ENCODE measurements at places on chromosomes 4 and X. TPM values are rescaled to one million over a fixed set of nuclear protein-coding genes. Genes with fewer than 3 reads are reported as not detected.

GRCh38 chrX:45783002-45783401, 582.3 kb upstream of the DIPK2B start:
- H3K4me3 ChIP-seq = no peak overlapping the region
- no peak overlapping the region for H3K27ac ChIP-seq
- no peaks in the 10 kb centered on the region for H3K27me3 ChIP-seq
- H3K36me3 ChIP-seq = peaks cover 4% of the 10 kb centered on the region
- no peak for DNase-seq
- H3K4me1 ChIP-seq = no peaks in the 10 kb centered on the region

GRCh38 chr4:110636680-110637407, 14.0 kb upstream of the PITX2 start:
- DNase-seq = peak; percentile 88
- H3K27me3 ChIP-seq = peaks cover 86% of the 10 kb centered on the region
- H3K27ac ChIP-seq = no peak overlapping the region
- no peaks in the 10 kb centered on the region for H3K36me3 ChIP-seq

DNA sequence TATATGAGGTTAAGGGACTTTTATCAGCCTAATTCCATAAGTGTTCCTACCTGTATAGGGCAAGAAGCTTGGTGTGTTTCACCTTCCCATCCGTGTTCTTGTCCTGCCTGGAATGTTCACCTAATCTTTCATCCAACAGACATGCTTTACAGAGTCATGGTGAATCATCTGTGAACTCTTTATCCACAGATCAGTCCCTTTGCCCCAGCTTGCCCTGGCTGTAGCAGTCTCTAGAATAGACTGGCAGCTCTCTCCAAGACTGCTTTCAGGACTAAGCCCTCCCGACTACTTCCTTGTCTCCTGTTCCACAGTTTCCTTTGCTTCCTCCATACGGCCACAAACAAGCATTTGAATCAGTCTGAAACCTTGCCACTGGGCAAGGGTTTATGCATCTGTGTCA, 177.9 kb upstream of the IL15 start:
- no peaks in the 10 kb centered on the region for H3K4me1 ChIP-seq
- no peak for DNase-seq

Gene PLAC1
- total RNA-seq = not detected

- H3K4me3 ChIP-seq = no peak overlapping the region
- no peaks in the 10 kb centered on the region for H3K36me3 ChIP-seq
- DNase-seq = no peak
- no peak overlapping the region for H3K27ac ChIP-seq
- H3K27me3 ChIP-seq = no peaks in the 10 kb centered on the region
These were observed 279.8 kb downstream of the UNC5C start for GRCh38 chr4:95268819-95269565.

Gene TBL1X
- total RNA-seq = 14.4 TPM

DNA sequence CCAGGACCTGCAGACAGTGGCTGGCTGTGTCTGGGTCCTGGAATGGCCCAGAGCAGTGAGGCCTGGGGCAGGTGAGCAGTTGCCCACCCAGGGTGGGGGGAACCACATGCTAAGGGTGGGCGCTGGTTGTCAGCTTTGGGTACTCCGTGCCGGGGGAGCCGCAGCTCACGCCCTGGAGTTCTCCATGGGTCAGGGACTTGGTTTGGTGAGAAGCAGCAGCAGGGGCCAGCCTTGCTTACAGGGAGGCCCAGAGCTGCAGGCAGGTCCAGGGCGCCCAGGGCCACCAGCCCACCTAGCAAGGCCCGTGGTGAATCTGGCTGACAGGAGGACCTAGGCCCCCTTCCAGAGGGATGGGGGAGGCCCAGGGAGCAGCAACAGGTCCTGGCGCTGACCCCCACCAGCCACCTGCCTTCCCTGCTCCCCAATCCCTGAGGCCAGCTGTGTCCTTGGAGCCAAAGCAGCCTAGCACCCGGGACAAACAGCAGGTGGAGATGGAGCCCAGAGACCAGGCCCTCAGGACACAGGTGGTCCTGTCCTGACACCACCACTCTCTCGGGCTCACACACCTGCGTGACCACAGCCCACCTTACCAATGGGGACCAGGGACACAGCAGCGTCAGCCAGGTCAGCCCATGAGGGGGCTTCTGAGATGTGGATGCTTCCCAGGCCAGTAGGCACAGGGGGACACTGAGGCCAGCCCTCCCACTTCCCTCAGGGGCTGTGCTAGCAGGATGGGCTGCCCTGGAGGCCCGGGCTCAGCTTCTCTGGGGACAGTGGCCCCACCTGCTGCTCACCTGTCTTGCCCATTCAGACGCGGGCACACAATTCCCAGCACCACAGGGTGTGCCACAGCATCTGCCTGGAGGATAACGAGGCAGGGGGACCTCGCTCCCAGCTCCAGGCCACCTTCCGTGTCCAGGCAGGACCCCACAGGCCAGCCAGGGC, 3.5 kb downstream of the MXD4 start:
- DNase-seq = peak; percentile 39
- no peak overlapping the region for H3K4me3 ChIP-seq
- peaks cover 24% of the 10 kb centered on the region for H3K36me3 ChIP-seq

- DNase-seq = no peak
- no peaks in the 10 kb centered on the region for H3K4me1 ChIP-seq
- no peak overlapping the region for H3K4me3 ChIP-seq
- H3K27ac ChIP-seq = no peak overlapping the region
These were observed 109.9 kb upstream of the SORBS2 start for GRCh38 chr4:185921583-185922555.

DNA sequence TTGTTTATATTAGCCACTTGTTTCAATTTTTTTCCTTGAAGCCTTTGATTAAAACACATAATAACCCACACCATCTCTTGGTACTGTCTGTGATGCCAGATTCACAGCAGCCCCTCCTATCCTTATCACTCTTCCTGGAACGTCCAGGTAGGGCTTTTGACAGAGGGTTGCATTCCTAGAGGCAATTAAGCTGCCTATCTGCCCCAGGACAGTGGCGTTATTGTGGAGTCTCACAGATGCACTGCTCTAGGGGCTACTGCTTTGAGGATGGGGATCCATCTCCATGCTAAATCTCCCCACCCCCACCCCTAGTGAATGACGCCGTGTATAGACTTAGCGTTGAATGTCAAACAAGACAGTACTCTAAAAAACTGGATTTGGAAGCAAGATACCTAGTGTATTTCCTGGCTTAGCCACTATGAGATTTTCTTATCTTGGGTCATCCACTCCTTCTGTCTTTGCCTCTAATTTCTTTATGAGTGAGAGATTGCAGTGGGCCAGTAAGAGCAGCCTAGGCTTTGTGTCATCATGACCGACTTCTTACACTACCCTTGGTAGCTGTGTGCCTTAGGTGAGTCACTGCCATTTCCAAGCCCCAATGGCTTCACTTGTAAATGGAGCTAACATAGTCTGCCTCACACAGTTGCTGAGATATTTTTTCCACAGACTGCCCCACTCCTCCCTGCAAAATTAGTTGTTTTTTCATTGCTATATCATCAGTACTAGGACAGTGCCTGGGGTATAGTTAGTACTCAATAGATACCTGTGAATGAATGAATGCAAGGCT, 90.9 kb downstream of the EGF start:
- H3K27ac ChIP-seq = no peak overlapping the region
- no peaks in the 10 kb centered on the region for H3K4me1 ChIP-seq
- peaks cover 11% of the 10 kb centered on the region for H3K36me3 ChIP-seq
- H3K27me3 ChIP-seq = no peaks in the 10 kb centered on the region
- no peak for DNase-seq
- H3K4me3 ChIP-seq = no peak overlapping the region

DNA sequence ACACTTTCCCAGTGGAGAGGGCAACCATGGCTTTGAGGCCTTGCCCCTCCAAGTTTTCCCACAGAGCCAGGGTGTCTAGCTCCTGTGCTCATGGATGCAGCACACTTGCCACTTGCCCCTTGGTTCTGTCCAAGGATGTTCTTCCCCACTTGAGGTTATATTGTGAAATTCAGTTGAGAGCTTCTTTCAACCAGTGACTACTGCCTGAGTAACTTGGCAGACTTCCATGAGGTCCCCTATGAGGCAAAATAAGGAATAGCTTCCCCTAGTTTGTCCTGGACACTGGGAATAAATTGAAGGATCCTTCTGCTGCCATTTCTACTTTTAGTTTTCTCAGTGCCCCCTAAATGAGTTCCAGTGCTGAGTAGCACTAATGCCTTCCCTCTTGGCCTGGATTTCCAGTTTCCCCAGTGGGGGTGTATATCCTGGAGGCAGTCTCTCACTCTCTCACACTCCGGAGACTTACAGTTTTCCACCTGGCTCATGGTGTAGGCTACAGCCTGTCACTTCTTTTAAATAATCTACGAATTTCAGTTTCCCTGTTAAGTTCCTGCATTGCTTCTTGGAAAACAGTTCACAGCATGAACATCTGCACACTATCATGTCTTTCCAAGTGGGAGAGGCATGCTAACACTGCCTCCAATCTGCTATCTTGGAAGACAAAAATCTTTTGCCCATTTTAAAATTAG, 36.4 kb upstream of the ADH4 start:
- H3K27ac ChIP-seq = no peak overlapping the region
- H3K27me3 ChIP-seq = no peaks in the 10 kb centered on the region
- H3K4me1 ChIP-seq = no peaks in the 10 kb centered on the region
- no peaks in the 10 kb centered on the region for H3K36me3 ChIP-seq

Gene TXK
- total RNA-seq = 0.48 TPM

Gene ZNF157
- 0.97 TPM for total RNA-seq

DNA sequence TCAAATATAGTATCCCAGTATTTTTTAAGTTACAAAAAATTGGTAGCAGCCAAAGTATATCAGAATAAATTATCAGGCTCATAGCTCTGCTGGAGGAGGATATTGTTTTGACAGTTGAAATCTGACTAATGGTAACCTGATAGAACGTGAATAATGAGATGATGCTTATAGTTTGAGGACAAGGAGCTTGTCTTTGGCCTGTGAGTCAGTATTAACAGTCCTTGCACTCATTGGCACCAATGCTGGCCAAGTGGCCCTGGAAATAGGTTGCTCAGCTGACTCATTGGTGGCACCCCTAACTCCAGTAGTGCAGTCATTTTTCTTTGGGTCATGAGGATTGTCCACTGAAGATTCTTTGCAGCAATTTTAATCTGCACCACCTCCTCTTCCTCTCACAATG, 203.3 kb upstream of the JADE1 start:
- H3K27me3 ChIP-seq = no peaks in the 10 kb centered on the region
- H3K36me3 ChIP-seq = no peaks in the 10 kb centered on the region
- peaks cover 11% of the 10 kb centered on the region for H3K4me1 ChIP-seq
- no peak overlapping the region for H3K27ac ChIP-seq
- no peak for DNase-seq
- H3K4me3 ChIP-seq = no peak overlapping the region

Gene FSTL5
- total RNA-seq = 1.1 TPM

DNA sequence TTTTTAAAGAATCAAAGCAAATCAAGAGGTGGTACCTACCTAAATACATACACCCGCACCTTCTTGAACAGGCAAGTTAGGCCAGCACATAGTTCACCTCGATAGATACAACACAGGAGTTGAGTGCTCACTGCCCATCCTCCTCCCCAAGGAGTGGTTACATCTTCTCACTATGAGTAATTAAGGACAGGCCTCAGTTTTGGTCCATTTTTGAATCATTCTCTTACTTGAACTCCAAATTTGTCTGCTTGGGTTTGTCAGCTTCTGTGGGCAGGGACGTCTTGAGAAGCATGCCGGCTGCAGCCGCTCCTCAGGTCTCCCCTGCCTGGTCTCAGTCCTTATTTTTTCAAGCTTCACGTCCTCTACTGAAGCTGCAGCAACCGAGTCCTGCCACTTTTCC, 190.6 kb upstream of the RBPJ start:
- H3K36me3 ChIP-seq = no peaks in the 10 kb centered on the region
- no peaks in the 10 kb centered on the region for H3K4me1 ChIP-seq
- DNase-seq = no peak
- H3K27ac ChIP-seq = no peak overlapping the region

DNA sequence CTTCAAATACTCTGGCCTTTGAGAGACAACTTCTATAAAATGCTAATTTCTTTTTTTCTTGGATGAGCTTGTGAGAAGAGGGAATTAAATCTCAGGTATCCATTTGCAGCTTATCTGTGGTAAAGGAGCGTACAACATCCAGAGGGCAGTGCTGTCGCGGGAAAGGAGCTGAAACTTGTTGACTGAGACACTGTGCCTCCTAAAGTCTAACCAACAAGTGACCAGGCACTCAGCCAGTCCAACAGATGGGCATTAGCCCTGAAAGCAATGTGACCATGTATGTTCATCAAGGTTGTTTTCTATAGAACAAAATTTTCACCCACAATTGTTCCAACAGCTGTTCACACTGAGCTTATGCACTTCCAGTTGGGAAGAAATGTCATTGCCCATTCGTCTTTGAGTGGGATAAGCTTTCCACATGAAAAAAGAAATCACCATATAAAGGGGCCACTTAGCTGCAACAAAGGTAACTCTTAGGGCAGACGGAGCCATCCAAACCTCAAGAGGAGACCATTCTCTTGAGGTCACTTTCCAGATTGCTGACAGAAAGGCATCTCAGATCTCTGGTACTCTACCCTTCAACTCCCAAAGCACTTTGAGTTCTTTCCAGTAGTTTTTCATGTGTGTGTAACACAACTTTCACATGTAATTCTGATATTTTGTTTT, 244.8 kb upstream of the NEIL3 start:
- H3K4me3 ChIP-seq = no peak overlapping the region
- no peaks in the 10 kb centered on the region for H3K4me1 ChIP-seq
- H3K36me3 ChIP-seq = no peaks in the 10 kb centered on the region
- DNase-seq = no peak
- H3K27ac ChIP-seq = no peak overlapping the region
- no peaks in the 10 kb centered on the region for H3K27me3 ChIP-seq

- no peak overlapping the region for H3K27ac ChIP-seq
- no peaks in the 10 kb centered on the region for H3K27me3 ChIP-seq
- H3K36me3 ChIP-seq = no peaks in the 10 kb centered on the region
- peak; percentile 43 for DNase-seq
- H3K4me1 ChIP-seq = no peaks in the 10 kb centered on the region
- no peak overlapping the region for H3K4me3 ChIP-seq
These were observed 115.5 kb downstream of the EFHC2 start for GRCh38 chrX:44227991-44228390.
